ENCODE measurements at places on chromosomes 6 and 20.

- DNase-seq, result no peak
Observed at GRCh38 chr6:55877283-55877682, 1.9 kb upstream of the BMP5 start.

DNA sequence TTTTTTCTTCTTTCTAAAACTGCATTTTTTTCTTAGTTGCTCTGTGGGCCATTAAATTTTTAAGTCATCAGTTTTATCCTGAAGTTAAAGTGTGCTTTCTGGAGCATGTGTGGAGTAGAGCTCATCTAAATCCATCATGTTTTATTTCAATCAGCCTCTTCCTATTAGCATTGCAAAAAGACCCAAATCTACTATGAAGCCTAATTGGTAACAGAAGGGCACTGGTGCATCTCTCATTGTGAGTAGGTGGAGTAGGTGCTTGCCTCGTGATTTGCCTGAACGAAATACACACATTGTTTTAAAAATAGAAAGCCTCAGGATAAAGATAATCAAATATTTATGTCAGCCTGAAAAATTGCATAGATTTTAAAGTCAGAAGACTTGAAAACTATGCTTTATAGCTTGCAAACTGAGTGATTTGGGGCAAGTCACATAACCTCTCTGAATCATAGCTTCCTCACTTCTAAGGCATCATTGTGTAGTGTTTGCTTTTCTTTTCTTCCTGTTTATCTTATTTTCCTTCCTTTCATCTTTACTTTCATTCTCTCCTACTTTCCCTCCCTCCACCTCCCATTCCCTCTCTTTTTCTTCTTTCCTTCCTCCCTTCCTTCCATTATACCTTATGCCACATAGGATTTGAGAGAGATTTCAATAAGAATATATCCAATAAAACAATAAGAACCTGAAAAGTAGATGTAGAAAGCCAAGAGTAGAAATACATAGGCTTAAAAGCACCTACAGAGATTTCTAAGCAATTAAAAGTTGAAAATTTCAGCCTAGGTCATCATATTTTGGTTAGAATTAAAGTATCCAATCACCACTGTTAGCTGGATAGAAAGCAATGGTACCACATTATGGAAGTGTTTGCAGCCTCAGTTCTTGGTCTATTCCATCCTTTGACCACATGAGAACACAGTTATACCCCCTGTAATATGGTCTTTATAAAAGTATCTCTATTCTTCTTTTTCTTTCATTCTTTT, 49.6 kb upstream of the RNF146 start:
- no peak for DNase-seq

DNA sequence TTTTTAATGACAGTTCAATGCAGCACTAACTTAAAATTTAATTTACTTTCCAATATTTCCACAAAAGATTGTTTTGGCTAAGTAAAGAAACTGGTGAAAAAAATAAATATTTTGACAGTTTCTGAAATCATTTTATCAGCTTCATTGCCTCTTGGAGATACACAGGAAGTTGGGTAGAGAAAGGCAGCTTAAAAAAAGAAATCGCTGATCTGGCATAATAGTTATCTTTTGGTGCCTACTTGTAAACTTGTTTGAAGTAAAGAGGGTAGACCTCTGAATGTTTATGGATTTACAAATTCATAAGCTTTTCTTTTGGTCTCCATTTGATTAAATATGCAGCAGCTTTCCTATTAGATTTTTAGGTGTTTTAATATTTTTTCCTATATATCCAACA, 103.4 kb downstream of the RTN4IP1 start:
- DNase-seq, result no peak

GRCh38 chr6:159985296-159985945, 16.5 kb downstream of the IGF2R start:
- DNase-seq, result no peak

DNA sequence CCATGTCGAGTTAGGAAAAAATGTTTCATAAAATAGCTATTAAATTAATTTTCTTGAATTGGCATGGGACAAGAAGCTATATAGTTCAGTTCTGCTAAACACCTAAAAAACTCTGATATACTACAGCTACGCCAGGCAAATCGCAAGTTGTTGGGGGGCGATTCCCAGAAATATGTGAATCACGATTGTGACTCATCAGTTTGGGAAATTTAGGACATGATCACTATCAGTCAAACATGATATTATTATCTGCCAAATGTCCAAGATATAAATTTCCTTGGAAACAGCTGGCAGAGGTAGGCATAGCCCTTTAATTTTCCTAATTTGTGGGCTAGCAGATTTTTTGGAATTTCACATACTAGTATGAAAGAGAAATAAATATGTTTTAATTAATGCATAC, 123.6 kb downstream of the ATXN1 start:
- DNase-seq, result no peak

- no peak for DNase-seq
Observed at GRCh38 chr6:142726616-142727015, 218.4 kb downstream of the HIVEP2 start.

GRCh38 chr6:27178407-27178730, 69.1 kb upstream of the PRSS16 start:
- DNase-seq, result no peak

Measured in omental fat pad (tissue), 4 donors.